ENCODE measurements at places on chromosomes 12 and 14.

DNA sequence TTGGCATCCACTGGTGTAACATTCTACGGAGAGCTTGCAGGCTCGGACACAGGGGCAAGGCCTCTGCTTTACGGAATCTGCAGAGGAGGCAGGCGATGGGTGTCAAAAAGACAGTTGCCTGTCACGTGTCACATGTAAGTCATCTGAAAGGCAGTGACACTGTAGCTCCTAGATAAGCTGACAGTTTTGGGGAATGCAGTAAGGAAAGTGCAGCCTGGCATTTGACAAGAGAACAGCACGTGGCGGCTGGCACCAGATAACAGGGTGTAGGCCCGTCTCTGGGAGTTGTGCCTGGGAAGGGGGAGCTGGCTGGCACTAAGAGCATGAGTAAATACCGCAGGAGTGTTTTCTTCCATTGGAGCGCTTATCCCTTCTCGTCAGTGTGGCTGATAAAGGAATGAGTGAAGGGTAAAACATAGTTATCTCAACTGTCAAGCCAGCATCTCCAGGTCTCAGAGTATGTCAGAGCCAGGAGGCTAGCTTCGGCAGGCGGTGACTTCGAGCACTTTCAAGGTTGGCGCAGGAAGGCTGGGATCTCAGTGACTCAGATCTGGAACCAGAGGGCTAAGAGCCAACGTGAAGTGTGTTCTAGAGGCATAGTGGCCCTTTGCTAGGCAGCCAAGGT, 26.1 kb downstream of the ADCK1 start:
- no peak for DNase-seq

DNA sequence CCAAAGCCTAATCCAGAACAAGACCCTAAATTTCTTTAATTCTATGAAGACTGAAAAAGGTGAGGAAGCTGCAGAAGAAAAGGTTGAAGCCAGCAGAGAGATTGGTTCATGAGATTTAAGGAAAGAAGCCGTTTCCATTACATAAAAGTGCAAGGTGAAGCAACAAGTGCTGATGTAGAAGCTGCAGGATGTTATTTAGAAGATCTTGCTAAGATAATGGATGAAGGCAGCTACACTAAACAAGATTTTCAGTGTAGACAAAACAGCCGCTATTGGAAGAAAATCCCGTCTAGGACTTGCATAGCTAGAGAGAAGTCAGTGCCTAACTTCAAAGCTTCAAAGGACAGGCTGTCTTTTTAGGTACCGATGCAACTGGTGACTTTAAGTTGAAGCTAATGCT, 65.4 kb upstream of the AMIGO2 start:
- no peak for DNase-seq

DNA sequence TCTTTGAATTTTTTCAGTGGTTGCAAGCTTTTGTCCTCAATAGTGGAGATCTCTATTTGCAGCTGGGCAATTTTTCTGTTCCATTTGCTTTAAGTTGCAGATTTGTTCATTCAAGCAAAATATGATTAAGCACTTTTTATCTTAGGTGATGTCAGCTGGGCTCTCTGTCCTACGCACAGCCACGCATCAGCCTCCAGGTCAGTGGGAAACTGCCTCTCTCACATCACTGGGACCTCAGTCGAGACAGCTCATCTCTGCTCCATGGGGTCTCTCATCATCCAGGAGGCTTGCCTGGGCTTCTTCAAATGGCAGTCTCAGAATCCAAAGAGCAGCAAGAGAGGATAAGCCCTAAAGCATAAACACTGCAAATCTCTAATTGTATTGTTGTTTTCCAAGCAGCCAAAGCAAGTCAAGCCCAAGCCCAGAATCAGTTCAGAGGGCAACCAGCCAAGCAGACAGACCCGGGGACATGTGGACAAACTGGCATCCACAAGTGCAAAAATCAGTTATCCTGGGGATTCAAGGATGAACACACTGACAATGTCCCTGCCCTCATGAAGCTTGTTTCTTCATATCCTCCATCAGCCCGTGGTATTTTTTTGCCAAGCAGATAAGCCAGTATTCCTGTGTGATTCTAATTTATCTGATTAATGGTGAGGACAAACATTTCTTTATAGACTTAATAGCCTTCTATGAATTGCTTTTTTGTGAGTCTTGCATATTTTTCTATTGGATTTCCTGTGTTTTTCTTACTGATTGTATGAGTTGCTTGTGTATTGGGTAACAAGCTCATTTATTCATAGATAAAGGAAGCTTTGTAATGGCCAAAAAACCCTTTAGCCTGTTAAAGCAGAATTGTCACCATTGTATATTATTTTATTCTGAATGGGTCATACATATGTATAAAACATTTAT, 262.5 kb downstream of the GXYLT1 start:
- no peak for DNase-seq

DNA sequence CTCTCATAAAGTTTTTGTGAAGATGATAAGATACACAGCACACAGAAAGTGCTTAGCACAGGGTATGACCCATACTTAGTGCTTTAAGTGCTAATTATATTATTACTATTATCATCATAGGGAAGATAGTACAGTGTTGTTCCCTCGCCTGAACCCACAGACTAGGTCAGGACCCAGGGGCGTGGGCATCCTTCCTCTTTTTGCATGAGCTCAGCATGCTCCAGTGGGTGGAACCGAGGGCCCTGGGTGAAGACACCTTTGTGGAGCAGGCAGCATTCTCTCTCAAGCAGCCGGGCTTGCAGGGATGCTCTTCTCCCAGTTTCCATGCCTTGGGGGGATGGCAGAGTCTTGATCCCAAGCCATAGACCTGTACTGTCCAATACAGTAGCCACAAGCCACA, 34.8 kb downstream of the CRACR2A start:
- DNase-seq = no peak

DNA sequence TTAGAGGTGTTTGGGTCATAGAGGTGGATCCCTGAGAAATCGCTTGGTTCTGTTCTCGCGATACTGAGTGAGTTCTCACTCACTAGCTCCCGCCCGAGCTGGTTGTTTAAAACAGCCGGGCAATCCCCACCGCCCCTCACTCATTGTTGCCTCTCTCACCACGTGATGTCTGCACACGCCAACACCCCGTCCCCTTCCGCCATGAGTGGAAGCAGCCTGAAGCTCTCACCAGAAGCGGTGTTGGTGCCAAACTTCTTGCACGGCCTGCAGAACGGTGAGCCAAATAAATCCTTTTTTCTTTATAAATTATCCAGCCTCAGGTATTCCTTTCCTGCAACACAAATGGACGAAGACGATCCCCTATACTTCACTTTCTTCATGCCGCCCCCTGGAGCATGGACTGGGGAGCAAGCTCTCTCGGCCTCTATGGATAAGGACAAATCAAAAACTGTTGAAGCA, 45.4 kb upstream of the CCND2 start:
- DNase-seq = peak; percentile 9

GRCh38 chr12:5096241-5096924, 52.7 kb downstream of the KCNA5 start:
- DNase-seq = peak; percentile 79

DNA sequence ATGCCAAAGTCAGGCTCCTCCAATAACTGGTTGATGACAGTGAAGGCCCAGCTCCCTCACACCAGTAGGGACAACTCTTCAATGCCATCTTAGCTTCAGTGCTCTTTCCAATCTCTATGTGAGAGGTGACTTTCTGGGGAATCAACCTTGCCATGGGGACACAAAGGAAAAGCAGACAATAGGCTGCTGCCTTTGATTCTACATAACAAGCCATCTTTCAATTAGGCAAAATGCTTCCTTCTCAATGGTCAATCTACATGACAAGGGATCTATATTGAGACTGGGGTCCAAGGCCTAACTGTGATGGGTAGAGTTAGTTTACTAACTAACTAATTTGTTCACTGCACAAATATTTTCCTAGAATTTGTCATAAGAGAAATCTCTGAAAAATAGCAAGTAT, 1417.5 kb upstream of the SEL1L start:
- DNase-seq = no peak

DNA sequence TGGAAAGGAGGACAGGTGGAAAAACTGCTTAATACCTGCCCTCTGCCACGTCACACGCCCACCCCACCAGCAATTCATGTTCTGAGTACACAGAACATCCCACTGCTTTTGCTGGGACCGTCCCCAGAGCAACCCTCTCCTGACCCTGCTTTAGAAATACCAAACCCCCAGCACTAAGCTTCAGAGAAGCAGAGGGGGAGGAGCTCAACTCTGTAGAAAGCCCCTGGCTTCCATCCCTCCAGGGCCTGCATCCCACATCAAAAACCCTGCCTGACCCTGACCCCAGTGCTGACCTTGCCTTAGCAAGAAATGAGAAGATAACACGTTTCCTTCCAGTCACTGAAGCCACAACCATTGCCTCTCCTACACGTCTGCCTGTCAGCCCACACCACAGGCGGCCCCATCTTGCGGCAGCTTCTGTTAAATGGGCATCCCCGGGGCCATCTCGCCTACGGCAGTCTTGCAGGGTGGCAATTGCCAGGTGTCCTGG, 19.7 kb downstream of the VDR start:
- no peak for DNase-seq

DNA sequence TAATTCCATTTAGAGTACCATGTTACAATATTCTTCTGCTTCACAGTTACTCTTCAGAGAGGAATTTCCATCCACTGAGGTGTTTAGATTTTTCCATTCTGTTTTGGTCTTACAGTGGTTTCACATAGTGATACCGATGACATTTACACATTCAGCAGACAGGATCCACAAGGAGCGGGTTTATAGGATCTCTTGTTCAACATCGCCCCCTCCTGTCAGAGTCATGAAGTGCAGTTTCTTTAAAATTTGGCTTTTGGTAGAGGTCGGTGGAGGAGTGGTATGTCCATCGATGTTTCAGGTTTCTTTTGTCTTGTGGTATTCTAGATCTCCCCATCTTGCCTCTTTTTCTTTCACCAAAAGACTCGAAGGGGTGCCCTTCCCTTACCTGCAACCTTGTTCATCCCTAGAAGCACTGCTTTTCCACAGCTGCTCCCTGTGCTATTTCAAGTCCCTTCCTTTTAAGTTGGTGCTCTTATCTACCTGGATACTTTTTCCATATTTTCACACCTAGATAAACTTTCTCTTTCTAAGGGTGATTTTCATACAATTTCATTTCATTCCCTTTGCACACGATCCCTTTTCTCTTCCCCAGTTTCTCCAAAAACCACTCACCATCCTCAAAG, 181.3 kb downstream of the ITPR2 start:
- peak; percentile 80 for DNase-seq

DNA sequence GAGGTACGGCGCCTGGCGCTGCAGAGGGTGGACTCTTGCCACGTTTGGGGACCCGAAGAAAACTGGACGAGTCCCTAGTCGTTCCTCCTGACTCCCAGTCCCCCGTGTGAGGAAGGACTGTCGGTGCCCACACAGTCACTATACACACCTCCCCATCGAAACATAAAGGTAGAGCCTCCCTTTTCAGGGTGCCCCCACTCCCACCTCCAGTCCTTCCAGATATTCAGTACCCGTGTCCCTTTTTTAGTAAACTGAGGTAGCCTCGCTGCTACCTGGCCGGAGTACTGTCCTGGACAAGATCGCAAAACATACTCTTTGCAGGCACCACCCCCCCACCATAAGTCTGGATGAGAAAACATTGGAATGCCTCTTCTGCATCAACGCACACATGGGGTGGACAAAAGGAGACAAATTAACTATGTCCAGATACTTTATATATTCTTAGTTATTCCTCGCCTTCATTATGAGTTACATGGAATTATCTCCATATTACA, 610 bp upstream of the KMT2D start:
- DNase-seq = peak; percentile 22

DNA sequence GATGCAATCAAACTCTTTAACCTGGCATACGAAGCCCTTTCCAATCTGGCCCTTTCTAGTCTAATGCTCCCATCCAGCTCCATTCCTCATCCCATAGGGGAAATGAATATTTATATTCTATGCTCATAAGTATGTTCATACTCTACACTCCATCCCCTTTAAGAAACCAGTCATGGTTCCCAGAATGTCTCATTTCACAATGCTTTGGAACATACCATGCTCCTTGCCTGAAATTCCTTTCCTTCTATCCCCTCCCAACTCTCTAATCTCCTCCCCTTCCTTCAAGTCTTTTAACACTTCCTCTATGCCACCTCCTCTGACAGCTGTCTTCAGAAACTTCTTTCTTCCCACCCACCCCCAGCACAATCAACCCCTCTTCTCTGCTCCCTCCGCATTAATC, 207.0 kb upstream of the CAND1 start:
- DNase-seq = no peak
